ENCODE measurements at places on chromosomes 1 and 21. TPM values are rescaled to one million over a fixed set of nuclear protein-coding genes. Genes with fewer than 3 reads are reported as not detected.

SPATA45 gene
- total RNA-seq: not detected

HTR6 gene
- 0.11 TPM for total RNA-seq

ST6GALNAC5 gene
- total RNA-seq: 18.6 TPM

HJV gene
- not detected for total RNA-seq

ESRRG gene
- 12.7 TPM for total RNA-seq

KIF2C gene
- 20.4 TPM for total RNA-seq

STUM gene
- total RNA-seq: 0.07 TPM

CDC20 gene
- 33.4 TPM for total RNA-seq

FCRL5 gene
- not detected for total RNA-seq

DNA sequence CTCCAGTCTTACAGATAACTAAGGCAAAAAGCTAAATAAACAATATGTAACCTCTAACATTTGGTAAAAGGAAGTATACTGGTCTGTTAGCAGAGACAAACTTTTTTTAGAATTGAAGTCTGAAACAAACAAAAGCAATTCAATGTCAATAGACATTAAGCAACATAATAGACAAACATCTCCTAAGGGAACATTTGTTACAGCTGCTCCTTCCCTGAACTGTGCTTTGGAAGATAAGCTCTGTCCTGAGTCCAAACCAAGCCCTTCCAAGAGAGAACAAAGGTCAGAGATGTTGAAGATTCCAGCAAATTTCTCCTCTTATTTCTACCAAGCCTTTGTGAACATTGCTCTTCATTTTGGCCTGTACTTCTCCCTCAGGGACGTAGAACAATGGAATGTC lies 25.3 kb downstream of the FMO2 start:
- no peak for DNase-seq

GRCh38 chr1:157442065-157442464 lies 110.2 kb downstream of the FCRL5 start:
- no peak for DNase-seq

DNA sequence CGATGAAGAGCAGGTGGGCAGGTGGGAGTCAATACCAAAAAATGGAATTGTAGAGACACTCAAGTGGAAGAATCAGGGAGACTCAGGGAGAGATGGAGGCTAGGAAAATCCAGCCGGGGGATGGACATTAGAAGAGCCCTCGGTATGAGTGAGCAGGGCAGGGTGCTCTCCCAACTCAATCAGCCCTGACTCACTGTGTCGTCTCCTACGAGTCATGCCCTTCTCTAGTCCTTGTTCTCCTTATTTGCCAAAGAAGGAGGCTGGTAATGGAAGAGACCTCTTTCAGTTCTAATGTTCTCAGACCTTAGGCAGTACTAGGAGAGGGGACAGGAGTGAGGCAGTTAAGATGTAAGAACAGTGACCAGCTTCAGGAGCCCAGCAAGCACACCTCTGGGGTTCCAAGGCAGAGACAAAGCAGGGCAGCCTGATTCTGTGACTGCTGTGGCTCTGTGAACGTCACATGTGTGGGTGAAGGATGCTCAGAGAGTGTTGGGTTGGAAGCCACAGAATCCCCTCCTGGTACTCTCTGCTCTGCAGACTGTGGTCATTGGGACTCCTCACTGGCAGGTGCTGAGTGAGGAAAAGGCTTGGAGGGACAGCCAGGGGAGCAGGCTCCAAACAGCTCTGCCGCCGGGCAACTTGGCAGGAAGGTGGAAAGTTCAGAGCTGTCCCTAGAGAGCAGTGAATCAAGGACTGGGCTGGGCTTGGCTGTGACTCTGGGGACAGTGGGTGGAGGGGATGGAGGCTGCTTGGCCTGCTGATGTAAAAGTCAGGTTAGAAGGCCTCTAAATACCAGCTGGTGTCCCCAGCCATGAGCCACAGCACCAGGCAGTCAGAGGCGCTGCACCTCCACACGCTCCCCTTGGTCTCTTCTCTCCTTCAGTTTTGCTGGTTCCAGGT lies 11.1 kb upstream of the GJA5 start:
- no peak for DNase-seq

DNA sequence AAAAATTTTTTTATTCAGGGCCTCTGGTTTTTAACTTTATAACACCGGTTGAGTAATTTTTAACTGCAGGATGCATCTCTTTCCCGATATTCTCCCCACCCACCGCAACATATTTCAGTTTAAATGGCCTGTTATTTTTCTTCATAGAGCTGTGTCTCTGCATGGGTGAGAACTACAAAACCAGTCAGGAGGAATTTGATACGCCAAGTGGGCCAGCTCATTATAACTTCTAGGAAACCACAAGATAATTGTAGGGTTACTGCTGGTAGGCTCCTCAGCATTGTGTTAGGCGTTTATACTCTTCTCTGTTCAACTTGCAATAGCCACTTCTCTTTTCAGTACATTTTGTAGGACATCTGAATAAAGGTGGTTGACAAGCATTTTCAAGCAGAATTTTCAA lies 169.7 kb downstream of the PBX1 start:
- DNase-seq: no peak

DNA sequence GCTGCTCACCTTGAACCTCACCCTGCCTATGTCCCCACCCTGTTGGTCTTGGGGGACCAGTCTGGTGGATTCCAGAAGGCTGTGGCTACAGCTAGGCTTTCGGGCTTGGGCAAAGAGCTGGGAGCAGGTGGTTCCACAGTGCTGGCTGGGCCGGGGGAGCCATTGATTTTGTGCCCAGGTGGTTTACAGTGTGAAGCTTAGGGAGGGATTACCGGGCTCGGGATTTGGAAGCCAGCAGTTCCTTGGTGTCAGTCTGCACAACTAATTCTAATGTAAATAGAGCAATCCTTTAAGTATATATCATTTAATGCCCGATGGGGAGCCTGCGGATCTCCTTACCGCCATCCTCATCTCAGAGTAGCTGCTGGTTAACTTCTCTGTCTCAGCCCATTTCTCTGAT lies 38.2 kb downstream of the PRDM16 start:
- no peak for DNase-seq

DNA sequence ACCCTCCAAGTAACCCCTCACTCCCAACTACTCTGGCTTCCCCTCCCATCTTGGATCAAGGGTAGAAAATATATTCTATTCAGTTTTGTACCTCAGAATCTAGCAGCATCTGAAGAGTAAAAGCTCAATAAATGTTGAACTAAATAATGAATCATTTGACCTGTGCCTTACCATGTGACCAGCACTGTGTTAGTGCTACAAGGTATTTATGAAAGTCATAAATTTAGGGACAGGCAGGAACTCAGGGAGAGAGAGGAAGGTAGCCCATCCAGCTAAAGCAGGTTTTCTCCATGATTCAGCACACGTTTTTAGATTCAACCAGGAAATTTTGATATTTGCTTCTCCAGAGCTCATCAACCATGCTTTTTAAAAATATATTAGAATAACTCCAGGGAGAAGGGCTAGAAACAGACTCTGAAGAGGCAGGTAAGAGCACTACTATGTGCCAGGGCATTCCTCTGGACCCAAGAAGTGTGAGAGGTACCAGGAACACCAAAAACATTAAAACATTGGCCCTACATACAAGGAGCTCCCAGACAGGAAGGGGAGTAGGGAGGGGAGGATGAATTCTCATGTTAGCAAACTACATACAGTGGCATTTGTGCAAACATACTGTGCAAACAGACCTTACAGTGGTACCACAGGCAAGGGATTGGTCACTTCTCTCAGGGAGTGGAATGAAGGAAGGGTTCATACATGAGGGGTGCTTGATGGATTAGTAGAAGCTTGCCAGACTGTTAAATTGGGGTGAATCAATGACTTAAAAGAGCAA lies 64.3 kb downstream of the FYB2 start:
- no peak for DNase-seq

DNA sequence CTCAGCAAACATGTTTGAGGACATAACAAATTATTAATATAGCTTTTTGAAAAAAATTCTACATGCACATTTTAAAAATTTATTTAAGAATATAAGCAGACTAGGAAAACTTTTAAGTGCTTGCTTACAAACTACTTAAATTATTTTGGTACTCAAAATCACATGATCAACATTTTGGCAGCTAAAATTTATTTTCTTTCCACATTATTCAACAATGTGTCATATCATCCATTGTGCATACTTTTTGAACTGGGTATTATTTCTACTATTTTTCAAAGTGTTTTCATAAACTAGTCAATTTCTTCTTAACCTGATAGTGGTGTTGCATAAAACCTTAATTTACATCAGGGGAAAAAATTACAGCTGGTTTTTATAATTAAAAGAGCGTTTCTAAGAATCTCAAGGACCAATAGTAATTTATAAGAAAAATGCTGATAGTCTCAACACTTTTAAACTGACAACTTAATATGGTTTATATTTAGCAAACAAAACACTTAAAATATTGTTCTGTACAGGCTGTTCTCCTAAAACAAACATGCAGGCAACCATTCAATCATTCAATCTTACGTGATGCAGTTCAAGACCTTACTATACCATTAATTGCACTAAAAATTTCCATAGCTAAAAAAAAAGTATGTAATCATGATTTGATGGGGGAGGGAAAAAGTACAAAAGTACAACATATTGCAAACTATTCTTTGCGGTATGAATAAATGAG lies 105.0 kb downstream of the GPATCH2 start:
- DNase-seq: no peak

- no peak for DNase-seq
Observed at GRCh38 chr1:61925591-61926298, 183.5 kb downstream of the PATJ start.

DNA sequence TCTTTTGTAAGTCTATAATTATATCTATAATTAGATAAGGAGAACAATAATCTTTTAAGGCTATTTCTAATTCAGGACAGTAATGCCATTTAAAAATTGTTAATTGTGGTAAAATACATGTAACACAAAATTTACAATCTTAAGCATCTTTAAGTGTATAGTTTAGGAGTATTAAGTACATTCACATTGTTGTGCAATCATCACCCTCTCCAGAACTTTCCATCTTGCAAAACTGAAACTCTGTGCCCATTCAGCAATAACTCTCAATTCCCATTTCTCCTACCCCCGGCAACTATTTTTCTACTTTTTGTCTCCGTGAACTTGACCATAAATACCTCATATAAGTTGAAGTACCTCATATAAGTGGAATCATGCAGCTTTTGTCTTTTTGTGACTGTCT lies 93.9 kb upstream of the KCNA3 start:
- no peak for DNase-seq

GRCh38 chr1:39926343-39926793 lies 24.7 kb upstream of the MYCL start:
- DNase-seq: no peak

DNA sequence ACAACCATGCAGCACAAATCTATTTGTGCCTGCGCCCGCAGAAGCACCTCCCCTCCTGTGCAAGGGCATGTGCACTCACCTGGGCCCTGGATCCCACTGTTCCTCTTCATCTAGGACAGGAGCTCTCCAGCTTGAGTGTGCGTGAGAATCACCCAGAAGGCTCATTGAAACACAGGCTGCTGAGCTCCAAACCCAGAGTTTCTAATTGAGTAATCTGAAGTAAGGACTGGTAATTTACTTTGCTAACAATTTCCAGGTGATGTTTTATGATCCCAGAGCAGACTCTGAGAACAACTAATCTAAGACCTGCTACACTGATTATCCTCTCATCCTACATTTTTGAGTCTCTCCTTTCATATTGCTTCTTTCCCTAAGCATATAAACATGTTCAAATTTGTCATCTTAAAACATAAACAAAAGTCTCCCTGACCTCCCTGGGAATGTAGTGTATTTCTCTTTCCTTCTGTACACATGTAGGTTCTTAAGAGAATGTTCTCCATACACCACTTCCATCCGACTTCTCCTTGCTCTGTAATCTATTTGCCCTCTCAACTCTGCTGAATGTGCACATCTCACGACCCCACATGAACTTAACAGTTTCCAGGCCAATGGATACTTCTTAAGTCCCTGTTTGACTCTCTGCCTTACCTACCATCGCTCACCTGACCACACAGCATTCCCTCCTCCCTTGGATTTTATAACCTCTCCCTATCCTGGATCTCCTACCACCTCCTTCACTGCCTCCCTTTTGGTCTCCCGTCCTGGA lies 522.5 kb downstream of the SMYD3 start:
- DNase-seq: no peak

DNA sequence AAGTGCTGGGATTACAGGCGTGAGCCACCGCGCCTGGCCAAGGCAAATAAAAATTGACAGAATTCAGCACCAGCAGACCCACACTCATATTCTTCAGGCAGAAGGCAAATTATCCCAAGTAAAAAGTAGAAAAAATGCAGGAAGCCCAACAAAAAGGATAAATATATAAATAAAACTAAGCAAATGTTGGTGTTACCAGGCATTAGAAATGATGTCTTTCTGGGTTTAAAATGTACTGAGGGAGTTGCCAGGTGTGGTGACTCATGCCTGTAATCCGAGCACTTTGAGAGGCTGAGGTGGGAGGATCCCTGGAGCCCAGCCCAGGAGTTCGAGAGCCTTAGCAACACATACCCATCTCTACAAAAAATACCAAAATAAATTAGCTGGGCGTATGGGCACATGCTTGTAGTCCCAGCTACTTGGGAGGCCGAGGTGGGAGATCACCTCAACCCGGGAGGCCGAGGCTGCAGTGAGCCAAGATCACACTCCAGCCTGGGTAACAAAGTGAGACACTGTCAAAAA lies 6.3 kb downstream of the INTS11 start:
- DNase-seq: no peak

GRCh38 chr1:4172644-4173599 lies 272.9 kb upstream of the C1orf174 start:
- no peak for DNase-seq

DNA sequence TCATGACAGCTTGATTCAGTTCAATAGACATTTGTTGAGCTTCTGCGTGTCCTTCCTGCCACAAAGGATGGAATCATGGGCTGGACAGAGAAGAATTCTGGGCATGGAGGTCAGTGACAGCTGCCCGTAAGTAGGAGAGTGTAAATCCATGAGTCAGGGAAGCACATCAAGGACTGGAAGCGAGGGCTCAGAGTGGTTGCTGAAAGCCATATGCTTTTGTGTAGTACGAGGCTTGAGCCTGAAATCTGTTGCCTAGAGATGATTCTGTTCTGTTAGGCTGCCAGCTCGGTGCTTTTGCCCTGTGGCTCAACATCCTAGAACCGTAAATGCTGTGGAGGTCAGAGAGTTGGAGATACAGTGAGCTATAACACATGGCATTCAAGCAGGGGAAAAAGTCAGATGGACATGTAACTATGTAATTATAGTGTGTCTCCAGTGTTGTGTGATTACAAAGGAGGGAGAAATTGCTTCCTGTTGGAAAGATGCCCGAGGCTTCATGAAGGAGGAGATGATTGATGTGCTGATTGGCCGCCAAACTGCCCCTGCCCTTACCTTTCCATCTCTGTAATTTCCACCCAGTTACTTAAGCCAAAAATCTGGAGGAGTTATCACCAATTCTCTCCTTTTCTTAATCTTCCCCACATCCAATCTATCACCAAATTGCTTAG lies 92.8 kb upstream of the CACNA1E start:
- DNase-seq: no peak

- no peak for DNase-seq
Observed at GRCh38 chr1:10939654-10940450, 72.6 kb upstream of the TARDBP start.

All from mesothelial cell of epicardium (in vitro differentiated cells).